Activated CD4-positive, alpha-beta T cell treated with anti-CD3 and anti-CD28 coated beads for 4 hours (primary cell): ENCODE measurements at places on chromosomes 4 and X.
A peak's percentile ranks its signal among the peaks of the same experiment; 100 is the strongest.

DNA sequence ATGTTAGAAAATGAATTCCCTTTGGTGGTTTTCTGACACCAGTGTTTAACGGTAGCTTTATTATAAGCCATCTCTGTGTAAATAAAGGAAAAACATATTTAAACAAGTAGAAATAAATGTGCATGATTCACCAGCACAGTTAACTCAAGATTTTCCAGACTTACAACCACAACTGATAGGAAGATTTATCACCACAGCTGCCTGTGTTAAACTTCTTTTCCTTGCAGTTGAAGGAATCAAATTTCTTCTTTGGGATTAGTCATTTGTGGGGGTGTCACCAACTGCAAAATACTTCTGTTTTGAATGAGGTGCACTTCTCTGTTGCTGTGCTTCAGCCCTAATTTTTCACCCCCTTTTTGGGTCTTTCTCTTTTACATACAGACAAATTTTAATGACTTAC, 128.1 kb upstream of the STK26 start:
- DNase-seq: no peak

- no peak for DNase-seq
These were observed 8.0 kb downstream of the SHOX start for GRCh38 chrX:638482-639131.

- no peak for DNase-seq
These were observed 10.1 kb upstream of the FGG start for GRCh38 chr4:154622598-154622997.

DNA sequence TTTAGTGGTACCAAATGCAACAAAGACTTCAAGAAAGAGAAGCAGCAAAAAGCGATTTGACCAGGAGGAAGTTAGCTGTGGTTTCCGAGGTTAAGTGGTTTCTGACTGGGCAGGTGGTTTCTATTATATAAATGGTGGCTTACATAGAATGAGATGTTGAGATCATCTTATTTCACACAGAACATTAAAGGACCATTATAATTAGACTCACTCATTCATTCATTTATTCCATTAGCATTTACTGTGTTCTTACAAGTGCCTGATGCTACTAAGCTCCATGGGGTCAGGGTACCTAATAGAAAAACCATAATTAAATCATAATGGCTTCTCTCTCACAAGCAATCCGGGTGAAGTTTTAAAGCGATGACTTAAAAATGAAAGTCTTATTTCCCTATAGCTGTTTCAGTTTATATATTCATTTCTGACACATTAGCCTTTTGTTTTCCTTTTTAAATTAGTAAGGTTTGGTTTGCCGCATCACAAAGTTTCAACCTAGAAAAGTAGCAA, 10.6 kb downstream of the TSPAN6 start:
- DNase-seq: no peak

DNA sequence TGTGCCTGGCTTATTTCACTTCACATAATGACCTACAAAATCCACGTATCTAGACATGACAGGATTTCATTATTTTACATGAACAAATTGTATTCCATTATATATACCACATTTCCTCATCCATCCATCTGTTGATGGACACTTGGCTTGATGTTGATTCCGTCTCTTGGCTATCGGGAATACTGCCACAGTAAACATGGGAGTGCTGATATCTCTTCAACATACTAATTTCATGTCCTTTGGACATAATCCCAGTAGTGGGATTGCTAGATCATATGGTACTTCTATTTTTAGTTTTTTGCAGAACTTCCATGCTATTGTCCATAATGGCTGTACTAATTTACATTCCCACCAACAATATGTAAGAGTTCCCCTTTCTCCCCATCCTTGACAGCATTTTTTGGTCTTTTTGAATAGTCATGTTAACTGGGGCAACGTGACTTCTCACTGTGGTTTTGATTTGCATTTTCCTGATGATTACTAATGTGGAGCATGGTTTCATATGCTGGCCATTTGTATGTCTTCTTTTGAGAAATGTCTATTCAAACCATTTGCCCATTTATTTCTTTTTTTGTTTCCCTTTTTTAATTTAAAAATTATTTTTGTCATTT, 68.9 kb downstream of the HTRA3 start:
- no peak for DNase-seq

DNA sequence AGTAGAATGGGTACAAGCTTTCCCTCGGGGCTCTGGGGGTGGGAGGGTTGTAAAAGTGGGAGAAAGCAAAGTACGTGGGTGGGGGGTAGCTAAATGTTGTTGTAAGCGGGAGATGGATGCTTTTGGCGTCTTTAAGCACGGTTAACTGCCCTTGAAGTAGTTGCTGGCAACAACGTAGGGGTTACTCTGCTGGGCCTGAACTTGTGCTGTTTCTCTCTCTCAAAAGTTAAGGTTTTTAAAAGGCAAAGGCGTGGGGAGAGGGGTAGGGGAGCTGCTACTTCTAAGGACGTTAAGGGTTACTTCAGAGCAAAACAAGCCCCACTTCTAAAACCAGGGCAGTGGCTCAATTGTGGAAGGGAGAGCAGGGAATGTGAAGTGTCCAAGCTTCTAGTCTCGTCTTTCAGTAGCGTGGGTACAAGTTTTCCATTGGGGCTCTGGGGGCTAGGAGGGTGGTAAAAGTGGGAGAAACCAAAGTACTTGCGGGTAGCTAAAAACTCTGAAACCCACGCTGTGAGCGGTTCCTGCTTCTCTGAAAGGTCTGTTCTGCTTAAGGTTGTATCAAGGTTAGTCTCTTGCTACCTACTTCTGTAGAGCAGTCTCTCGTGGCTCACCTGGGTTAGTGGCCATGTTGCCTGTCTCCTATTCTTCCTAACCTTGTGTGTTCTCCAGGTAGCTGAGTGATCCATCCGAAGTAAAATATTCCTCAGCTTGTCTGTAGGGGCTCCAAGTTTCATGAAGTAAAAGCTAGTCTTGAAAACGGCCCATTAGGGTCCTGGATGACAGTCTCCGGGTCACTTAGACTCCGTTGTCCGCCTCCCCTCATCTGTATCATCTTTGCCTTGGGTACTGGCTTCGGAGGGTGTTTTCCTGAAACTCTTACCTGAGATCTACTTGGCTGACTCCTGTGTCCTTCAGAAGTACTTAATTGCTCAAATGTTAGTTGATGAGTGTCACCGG, 1.7 kb upstream of the WDR1 start:
- DNase-seq: no peak

- no peak for DNase-seq
These were observed 87.7 kb downstream of the RFC1 start for GRCh38 chr4:39278476-39278875.

DNA sequence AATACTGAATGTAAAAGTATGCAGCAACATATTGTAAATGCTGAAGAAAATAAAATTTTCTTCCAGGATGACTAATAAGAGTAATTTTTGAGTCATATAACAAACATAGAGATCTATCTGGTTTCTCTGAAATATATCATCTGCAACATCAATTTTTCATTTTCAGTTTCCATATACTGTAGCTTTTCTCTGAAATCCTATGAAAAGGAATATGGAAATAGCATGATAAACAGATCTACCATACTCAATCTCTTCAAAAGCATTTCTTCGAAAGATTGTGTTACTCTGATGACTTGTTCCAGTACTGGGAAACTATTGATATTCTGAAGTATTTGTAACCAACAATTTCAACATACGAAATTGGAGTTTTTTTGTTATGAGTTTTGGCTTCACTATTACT, 1156.7 kb downstream of the FAM133A start:
- no peak for DNase-seq

DNA sequence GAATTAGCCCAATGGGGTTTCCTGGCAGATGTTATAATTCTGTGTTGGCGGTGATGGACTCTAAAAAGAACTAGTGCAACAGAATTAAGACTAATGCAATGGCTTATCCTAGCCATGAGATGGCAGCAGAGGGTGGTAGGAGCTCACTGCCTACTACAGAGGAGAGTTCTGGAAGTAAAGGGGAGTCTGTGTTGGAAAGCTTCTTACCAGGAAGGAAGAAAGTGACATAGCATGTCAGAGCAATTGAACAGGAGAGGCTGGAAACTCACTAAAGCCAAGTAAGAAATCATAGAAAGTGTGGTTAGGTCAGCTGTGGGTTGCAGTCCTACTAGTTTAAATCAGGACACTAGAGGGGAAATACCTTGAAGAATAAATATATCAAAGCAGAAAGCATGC, 6.3 kb upstream of the TRPC5OS start:
- DNase-seq: peak; percentile 10

GRCh38 chr4:127410644-127411043, 222.1 kb upstream of the INTU start:
- DNase-seq: no peak

DNA sequence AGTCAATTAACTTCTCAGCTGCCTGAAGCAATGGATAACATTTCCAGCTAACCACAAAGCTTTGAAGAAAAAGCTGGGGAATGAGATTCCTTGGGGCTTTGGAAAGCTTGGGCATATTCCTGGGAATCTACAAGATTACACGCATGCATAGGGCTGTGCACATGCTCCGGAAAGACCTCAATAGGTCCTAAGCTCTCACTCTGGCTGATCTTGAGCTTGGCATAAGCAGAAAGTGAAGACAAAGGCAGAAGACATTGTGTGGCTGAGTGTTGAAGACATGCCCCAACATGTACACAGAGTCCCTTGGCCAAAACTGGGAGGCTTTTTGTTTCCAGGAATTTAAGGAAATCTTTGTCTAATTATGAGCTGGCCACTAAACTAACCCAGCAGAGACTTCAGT, 31.2 kb downstream of the ATG4A start:
- DNase-seq: no peak

DNA sequence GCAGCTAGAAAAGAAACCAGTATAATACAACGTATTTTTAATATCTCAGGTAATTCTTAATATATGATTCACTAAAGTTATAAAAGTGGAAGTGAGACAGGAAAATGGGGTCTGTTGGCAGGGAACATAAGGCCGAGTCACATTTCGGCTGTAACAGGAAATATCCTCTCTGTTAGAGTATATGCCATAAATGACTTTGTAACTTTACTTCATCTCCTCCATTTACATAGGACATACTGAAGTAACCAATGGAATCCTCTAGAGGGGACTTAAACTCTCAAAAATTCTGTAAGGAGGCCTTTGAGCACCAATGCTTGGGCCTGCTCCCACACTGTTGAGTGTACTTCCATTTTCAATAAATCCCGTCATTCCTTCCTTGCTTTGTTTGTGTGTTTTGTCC, 71.3 kb downstream of the ANKRD17 start:
- no peak for DNase-seq

GRCh38 chr4:75880278-75880677, 22.0 kb downstream of the PPEF2 start:
- no peak for DNase-seq

GRCh38 chr4:98253499-98253898, 7.7 kb upstream of the RAP1GDS1 start:
- DNase-seq: no peak

- no peak for DNase-seq
These were observed 343.5 kb downstream of the IDS start for GRCh38 chrX:149161435-149162088.

- no peak for DNase-seq
These were observed 70.3 kb upstream of the IQCM start for GRCh38 chr4:149885896-149886295.

DNA sequence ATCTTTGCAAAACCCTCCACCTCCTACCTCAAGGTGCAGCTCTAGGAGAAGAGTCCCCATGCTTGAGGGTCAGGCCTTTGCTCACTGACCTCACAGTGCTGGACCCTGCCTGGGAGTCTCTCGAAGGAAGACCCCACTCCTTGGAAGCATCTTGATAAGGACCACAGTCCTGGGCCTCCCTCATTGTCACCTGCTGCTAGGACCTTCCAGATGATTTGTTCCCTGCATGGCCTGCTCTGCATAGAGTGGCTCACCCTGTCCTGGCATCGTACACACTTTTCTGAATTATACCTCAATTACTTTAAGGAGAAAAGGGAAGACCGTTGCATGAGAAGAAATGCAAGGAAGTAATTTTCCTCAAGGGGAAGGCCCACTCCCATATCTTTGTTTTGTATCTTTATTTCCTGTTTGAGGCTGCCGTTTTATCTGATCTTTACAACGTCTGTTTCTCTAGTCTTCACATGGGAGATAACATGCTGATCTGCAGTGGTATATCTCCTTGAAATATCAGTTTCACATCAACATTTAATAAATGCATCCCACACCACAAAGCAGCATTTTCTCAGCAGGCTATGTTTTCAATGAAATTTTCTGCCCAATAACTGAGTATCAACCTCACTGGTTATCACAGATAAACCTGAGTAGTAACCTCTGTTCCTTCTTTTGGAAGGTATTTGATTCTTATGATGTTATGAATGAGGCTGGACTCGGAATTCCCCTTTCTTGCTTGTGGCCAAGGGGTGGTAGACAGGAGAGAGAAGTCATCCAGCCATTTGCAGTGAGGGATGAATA, 15.0 kb upstream of the AKAP17A start:
- DNase-seq: no peak

DNA sequence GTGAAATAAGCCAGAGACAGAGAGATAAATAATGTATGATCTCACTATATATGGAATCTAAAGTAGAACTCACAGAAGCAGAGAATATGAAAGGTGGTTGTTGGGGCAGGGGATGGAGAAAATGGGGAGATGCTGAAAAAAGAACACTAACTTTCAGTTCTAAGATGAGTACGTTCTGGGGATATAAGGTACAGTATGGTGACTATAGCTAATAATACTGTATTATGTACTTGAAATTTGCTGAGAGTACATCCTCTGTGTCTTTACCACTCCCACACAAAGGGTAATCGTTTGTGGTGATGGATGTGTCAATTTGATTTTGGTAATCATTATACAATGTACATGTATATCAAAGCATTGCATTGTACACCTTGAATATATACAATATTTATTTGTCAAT, 6.6 kb downstream of the FBXL5 start:
- no peak for DNase-seq

DNA sequence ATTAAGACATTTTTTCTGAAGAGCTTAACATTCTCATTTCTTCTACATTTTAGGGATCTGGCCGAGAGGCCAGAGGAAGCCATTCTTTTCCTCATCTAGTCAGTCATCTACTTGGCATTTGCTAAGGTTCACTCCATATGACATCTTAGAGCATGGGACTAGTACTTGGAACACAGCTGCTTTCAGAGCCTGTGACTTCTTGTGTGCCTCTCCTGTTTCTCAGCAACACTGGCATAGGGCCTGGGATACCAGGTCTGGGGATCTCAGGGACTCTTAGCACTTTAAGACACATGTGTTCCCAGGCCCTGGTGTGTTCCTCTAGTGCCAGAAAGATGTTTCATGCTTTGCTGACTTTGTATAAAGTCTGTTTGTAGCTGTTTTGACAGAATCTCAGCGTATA, 7.3 kb downstream of the PLP1 start:
- no peak for DNase-seq

- no peak for DNase-seq
These were observed 761.8 kb upstream of the ATOH1 start for GRCh38 chr4:93066749-93067148.

GRCh38 chr4:161704040-161704439, 459.8 kb downstream of the FSTL5 start:
- DNase-seq: no peak

DNA sequence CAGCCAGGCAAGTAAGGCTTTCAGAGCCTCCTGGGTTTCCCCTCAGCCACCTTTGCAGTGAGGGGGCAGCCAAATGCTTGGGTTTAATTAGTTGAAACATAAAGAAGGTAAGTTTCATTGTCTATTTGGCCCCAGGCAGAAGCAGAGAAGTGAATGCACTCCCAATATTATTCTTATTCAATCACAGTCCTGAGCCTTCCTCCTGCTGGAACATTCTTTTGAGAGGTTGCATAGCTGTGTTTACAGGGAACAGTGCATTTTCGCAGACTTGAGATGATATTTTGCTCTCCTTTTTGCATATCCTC, 13.9 kb downstream of the SLC2A9 start:
- DNase-seq: no peak

- DNase-seq: no peak
These were observed 687.1 kb upstream of the MAGEB2 start for GRCh38 chrX:29528281-29528680.
